ENCODE measurements at places on chromosomes 7 and 10.

DNA sequence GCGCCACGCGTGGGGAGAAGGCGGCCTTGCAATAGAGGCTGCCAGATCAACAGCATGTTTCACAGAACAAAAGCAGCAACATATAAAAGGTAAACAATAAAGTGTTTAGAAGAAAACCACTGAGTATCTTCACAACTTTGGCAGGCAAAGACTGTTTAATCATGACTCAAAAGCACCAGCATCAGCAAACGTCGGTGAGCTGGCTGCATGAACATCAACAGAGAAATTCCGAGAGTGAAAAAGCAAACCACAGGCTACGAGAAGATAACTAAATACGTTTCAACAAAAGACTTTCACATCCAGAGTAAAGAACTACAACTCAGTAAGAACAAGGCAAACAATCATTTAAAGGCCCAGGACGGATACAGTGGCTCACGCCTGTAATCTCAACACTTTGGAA lies 172.0 kb downstream of the MAD1L1 start:
- DNase-seq, result no peak

DNA sequence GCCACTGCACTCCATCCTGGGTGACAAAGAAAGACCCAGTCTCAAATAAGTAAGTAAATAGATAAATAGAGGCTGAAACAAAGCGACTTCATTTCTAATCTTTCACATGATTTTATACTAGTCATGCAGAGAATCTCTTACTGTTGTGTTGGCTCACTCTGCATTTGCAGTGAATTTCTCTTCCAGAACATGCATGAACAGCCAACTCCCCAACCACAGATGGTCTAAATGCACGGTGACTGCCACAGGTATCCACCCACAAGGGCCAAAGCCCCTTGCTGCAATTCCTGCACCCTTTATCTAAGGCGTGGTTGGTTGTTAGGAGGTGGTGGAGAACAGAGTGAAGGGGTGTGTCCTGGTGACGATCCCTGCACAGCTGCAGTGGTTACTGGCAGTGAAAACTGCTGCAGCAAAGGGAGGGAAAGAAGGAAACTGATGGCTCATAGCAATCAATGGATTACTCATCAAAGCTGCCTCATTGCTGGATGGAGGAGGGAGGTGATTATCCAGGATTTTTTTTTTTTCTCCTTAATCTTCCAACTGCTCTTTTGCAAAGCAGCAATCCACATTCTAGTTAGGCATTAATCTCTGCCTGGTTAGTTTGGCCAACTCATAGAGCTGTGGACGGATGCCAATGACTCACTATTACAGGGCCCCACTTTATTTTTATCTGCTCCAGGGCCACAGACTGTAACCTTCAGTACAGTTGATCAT lies 50.6 kb downstream of the PRTFDC1 start:
- peak; percentile 69 for DNase-seq

DNA sequence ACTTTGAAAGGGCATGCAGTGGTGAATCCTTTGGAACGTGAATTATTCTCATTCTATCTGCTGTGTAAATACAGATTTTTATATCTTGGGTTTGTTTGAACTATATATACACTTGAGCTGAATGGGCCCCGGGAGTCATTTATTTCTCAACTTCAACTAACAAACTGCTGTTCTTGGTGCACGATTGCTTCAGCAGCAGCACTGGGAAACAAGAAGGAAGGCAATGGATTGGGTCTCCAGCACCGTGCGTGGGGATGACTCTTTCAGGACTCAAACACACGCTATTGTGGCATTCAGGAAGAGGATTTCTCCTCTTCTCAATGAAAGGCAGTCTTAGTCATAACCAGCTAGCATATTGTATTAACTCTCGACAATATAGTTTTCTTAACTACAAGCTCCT lies 226.0 kb upstream of the NFE2L3 start:
- no peak for DNase-seq

DNA sequence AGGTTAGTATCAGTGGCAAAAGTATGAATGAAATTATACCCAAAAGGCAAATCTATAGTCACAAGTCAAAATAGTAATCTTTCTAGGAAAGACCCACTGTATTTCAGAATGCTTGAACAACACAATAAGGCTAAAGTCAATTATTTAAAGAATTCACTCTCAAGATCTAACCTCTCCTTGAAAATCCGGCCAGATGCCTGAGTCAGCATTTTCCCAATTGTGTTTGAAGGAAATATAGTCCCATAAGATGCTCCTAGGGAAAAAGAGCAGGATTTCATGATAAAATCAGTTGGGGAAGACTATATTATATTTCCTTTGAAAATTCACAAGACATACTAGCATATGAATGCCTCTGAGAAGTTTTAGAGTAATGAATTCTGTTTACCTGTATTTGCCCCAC lies 1075.0 kb downstream of the GRM8 start:
- DNase-seq, result no peak

Measured in HS-27A (cell line).